ENCODE measurements at places on chromosomes 16 and 17.

DNA sequence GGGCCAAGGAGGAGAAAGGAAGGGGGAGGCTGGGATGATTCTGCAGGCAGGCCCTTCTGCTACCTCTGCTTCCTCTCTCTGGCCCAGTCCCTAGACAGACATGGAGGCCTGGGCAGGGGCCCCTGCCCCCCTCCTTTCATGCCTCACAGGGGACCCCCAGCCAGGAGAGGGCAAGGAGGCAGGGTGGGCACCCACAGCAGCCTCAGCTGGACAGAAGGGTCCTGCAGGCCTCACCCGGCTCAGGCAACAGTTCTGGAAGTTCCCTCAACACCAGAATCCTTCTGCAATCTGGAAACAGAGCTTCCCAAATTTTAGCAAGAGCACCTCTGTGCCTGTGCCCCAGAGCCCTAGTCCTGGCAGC, 8.7 kb downstream of the ARHGAP27 start:
- DNase-seq = no peak

GRCh38 chr17:65690626-65691310, 129.3 kb upstream of the AXIN2 start:
- DNase-seq = no peak

- DNase-seq = no peak
Measured at GRCh38 chr16:82067042-82067803, 32.2 kb downstream of the HSD17B2 start.

DNA sequence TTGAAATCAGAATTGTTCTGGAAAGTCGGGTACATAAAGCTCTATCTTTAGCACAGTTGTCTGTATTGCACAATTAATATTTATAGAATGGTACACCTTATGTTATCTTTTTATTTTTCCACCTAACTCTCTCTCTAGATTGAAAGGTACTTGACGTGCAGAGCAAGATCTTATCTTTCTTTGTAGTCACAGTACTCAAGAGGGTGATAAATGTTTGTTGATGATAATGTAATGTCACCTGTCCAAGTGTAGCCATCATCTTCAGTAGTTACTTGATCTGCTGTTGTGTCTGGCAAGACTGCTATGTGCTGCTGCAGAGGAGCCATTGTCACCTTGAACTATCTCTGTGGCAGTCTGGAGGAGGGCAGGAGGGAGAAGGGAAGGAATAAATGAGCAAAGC, 5.3 kb downstream of the HMOX2 start:
- no peak for DNase-seq

- DNase-seq = no peak
Measured at GRCh38 chr17:73750975-73751374, 106.7 kb upstream of the SDK2 start.

- DNase-seq = no peak
Measured at GRCh38 chr16:49716339-49716934, 139.5 kb downstream of the ZNF423 start.

GRCh38 chr16:70769131-70769530, 31.8 kb downstream of the VAC14 start:
- DNase-seq = no peak

- DNase-seq = no peak
Measured at GRCh38 chr16:71933913-71934695, 38.8 kb downstream of the IST1 start.

GRCh38 chr16:83389751-83390150, 418.0 kb upstream of the HSBP1 start:
- DNase-seq = no peak

DNA sequence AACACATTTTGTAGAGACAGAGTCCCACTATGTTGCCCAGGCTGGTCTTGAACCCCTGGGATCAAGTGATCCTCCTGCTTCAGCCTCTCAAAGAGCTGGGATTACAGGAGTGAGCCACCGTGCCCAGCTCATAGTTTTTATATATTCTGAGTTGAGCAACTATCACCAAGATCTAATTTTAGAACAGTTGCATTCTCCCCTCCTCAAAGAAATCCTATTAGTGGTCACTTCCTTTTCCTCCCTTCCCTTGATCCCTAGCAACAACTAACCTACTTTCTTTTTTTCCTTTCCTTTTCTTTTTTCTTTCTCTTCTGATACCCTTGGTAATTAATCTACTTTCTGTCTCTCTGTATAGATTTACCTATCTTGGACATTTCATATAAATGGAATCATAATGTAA, 61.5 kb upstream of the B4GALNT2 start:
- DNase-seq = no peak

- DNase-seq = no peak
Measured at GRCh38 chr17:48413613-48414405, 16.2 kb downstream of the SKAP1 start.

- no peak for DNase-seq
Measured at GRCh38 chr17:46770818-46771560, 47.5 kb downstream of the WNT3 start.

DNA sequence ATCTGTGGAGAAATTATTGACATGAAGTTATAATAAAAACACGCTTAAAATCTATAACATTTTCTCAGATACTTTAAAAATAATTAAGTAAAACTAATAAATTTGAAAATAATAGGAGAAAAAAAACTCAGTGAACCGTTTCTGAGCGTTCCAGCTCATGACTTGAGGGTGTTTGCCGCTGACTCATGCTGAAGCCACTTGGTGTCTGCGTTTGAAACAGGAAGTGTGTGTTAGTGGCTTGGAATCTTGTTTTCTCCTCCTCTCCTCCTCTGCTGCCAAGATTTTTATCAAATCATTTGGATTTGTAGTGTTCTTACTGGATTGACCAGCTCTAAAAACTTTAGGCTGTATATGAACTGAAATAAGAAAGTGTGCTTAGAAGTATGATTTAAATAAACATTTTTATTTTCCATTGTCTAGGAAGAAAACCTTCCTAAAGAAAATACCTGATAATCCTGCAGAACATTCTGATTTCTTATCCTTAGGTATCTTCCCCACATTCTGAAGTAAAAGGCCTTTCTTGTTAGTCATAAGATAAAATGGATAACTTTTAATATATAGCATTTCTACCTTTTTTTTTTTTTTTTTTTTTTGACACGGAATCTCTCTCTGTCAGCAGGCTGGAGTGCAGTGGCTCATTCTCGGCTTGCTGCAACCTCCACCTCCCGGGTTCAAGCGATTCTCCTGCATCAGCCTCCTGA, 30.8 kb downstream of the USP10 start:
- peak; percentile 36 for DNase-seq

- no peak for DNase-seq
Measured at GRCh38 chr16:4091240-4092012, 24.8 kb downstream of the ADCY9 start.

GRCh38 chr17:73069841-73070240, 22.6 kb downstream of the SLC39A11 start:
- DNase-seq = no peak

- DNase-seq = no peak
Measured at GRCh38 chr17:78921437-78921971, 3.7 kb downstream of the TIMP2 start.

- DNase-seq = no peak
Measured at GRCh38 chr16:85246473-85246872, 134.2 kb upstream of the CIBAR2 start.

- no peak for DNase-seq
Measured at GRCh38 chr16:55828680-55829079, 4.2 kb downstream of the CES1 start.

GRCh38 chr16:75038036-75038858, 39.4 kb downstream of the ZNRF1 start:
- DNase-seq = no peak

DNA sequence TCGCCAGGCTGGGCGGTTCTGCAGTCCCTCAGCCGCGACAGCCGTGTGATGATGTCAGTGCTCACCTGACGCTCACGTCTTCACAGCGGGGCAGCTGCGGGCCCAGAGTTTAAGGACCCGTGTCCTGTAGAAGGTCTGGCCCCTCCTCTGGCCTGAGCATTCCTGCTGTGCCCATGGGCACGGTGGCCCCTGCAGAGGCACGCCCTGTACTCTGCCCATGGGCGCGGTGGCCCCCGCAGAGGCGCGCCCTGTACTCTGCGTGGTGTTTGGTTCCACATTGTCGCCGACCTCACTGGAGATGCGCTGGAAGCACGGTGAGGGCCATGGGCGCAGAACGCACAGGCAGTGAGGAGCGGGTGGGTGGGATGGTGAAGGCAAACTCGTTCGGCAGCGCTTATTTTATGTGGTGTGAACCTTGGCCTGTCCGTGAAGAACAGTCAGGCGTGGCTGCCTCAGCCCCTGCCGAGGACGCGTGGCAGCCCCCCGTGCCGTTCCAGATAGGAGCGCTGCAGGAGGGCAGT, 122.0 kb downstream of the BANP start:
- DNase-seq = no peak

DNA sequence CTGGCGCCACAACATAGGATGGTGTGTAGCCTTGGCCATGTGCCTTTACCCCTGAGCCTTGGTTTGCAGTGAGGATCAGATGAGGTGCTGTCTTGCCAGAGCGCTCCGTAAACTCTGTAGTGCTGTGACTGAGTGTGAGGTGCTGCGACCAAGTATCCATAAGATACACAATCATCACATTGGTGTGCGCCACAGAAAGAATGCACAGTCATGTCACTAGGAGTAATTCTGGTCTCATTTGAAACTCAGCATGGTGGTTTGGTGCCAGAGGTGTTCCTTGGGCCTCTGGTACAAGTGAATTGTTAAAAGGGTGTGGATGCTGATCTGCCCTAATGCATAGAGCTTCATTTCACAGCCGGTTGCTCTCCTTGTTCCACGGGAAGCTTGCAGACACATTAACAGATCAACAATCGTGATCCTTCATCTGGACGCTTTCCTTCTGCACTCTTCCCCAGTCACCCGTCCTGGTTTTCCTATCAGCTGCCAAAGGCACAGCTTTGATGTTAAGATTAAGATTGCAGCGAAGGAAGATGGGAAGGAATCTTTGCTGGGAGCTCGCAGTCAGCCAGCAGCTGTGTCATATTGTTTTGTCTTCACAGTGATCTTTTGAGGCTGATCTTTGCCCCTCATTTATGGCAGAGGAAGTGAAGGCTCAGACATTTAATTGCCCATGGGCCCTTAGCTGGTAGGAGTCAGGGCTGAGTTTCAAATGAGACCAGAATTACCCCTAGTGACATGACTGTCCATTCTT, 79.1 kb downstream of the KSR1 start:
- no peak for DNase-seq

DNA sequence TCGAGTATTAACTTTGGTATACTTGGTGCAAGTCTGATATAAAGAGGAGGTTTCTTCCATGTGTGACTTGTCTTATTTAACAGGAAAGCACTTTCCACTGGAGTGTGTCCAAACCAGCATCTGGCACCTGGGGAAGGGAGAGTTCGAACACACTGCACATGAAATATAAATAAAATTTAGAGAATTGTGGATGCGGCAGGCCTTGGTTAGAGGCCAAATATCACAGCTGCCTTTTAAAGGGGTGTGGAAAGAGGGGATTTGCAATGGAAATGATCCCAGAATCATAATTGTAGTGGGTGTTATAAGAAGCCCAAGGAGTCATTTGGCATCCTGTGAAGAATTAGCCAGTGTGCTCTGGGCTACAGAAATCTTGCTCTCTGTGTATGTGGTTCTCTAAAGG, 4.3 kb upstream of the NXN start:
- DNase-seq = no peak

GRCh38 chr16:87834668-87835473, 34.4 kb downstream of the SLC7A5 start:
- DNase-seq = peak; percentile 36

GRCh38 chr16:2692948-2693651, 10.8 kb downstream of the KCTD5 start:
- DNase-seq = no peak

DNA sequence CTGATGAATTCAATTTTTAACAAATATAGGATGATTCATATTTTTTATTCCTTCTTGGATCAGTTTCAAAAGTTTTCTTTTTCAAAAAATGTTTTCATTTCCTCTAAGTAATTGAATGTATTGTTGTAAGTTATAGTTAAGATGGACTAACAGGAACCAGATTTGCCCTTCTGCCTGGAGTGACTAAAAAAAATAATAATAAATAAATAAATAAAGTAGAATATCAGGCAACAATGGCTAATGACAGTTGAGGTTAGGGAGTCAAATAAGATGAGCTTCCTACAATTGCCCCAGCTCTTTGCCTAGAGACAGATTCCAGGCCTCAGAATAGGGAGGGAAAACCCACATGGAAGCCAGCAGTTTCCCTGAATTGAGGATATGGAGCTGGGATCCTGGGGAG, 73.7 kb upstream of the MSI2 start:
- no peak for DNase-seq

DNA sequence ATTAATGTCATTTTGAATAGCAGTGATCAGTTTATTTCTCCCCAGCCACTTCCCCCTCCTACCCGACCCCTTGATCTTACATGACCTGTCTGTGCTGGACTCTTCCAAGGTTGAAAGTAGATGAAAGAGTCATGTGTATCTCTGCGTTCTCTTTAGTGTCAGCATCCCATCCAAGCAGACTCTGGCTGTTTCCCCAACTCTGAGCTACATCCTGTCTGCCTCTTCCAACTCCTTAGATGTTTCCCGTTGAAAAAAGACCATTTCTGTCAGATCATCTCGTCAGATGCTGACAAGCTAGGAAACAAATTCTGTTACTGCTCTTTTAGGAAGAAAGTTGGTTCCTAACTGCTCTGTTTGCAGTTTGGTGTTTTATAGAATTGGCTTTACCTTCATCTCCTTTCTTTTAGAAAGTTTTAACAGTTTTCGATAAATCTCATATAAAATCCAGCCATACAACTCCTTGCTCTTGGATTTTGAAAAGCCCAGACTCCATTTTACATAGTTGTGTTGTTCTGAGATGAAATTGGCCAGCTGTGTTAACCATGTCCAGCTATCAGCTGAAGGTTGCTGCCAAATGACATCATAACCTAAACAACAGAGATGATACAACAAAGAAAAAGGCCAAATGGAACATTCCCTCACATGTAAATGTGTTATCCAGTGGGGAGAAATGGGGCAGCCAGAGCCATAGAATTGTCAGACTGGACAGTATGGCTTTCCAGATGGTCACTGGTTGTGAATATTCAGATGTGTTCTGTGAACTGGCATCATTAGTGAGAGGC, 43.5 kb downstream of the CYB561 start:
- DNase-seq = no peak

GRCh38 chr17:12815642-12816141, 26.4 kb downstream of the ARHGAP44 start:
- DNase-seq = no peak

DNA sequence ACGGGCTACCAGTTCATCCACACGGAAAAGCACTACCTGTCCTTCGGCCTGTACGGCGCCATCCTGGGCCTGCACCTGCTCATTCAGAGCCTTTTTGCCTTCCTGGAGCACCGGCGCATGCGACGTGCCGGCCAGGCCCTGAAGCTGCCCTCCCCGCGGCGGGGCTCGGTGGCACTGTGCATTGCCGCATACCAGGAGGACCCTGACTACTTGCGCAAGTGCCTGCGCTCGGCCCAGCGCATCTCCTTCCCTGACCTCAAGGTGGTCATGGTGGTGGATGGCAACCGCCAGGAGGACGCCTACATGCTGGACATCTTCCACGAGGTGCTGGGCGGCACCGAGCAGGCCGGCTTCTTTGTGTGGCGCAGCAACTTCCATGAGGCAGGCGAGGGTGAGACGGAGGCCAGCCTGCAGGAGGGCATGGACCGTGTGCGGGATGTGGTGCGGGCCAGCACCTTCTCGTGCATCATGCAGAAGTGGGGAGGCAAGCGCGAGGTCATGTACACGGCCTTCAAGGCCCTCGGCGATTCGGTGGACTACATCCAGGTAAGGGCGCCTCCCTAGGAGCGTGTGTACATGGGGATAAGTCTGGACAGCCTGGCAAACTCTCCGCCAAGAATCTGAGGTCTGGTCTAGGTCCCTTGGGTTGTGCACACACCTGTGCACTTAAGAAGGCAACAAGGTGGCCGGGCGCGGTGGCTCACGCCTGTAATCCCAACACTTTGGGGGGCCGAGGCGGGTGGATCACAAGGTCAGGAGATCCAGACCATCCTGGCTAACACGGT, 4.2 kb downstream of the HAS3 start:
- no peak for DNase-seq
